ENCODE measurements at places on chromosomes 1 and 21.
A peak's percentile ranks its signal among the peaks of the same experiment; 100 is the strongest.

DNA sequence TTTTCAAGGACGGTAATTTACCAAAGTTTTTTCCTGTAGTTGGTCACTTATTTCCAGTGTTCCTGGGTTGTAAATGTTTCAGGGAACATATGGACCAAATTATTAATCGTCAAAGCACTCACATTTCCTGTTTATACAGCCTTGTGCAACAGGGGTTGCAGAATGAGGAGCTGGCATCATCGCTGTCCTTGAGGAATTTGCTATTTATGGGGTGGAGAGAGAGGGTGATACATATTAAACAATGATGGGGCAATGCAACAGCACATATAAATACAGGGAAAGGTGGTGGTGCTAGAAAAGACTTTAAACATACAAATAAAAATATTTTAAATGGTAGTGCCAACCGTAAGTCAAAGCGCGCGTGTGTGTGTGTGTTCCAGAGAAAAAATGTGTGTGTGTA, 369.8 kb downstream of the NPHP4 start:
- DNase-seq = no peak

DNA sequence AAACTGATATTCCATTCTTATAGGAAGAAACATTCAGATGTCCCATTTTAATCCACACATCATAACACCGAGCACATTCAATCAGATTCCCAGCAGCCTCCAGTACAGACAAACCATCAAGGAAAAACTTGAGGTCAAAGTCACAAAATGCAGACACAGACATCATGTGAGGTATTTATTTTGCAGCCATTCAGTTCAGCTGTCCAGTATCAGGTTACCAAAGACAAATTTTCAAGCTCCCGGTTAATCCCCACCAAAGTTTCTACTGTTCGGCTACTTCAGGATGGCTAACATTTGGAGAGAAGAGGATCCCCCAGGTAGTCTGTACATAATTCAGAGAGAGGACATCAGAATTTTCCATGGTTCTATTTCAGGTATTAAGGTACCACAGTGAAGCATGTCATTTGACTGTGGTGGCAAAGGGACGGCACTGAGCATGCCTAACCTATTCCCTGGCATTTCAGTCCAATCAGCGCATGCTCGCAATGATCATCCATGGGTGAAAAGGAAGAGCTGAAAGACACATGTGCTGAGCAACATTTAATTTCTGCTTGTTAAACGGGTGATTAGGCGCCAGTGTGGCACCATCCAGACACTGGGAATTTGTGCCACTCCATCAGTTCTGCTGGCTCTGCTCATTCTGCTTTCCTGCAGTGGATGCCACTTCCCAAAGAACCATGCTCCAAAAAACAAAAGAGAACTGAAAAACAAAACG, 13.6 kb upstream of the NDC1 start:
- no peak for DNase-seq

- peak; percentile 87 for DNase-seq
These were observed 9.3 kb upstream of the MDM4 start for GRCh38 chr1:204506969-204507316.

DNA sequence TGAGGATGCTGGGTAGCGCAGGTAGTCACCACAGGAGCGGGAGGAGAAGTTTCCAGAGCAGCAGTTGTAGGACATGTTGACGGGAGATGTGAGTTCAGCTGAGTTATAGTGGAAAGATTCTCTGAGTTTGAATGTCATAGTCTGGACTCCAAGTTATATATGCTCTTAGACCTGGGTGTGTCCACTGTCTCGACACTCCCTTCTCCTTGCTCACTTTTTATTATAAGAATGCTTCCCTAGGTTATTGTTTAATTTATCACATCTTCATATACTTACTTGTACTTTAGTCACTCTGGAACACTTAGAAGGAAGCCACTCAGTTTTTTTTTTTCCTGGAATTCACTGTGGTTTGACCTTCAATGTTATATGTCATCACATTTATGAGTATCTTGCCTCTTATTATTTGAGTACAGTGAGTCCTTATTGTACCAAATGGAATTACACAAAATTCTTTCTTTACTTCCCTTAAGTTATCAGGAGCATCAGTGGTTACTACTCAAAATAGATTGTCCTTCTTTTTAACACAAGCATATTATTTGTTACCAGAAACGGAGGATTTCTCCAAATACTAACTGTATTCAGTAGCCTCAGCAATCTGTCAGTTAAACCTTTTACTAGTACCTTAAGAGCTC, at the start of gene KRTAP13-2:
TSS of gene KRTAP13-2 (minus strand) at position 133 of the 632 bp plus-strand sequence. CDS start at position 75, 58 bp downstream.
- no peak for DNase-seq

DNA sequence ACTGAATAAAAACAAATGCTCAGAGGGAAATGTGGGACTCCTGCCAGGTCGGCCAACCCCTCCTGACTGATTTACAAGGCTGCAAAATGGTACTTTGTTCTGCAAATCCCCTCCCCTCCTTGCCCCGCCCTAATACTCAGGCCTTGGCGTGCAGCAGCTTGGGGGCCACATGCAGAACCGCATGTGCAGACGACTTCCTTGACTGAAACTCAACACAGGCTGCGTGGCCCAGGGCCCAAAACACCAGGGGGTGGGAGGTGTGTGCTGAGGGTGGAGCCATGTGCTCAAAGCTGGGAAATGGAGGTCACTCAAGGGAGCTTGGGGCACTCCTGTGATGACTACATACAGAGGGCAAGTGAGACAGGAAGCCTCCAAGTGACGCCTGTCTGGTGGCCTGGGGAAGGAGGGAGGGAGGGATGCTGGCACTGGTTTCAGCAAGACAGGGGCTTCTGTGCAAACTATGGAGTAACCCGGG, 87.2 kb downstream of the MRPL37 start:
- peak; percentile 39 for DNase-seq

All from activated CD4-positive, alpha-beta T cell treated with anti-CD3 and anti-CD28 coated beads for 1 hour (primary cell).